ENCODE measurements at places on chromosomes 2 and 18. TPM values are rescaled to one million over a fixed set of nuclear protein-coding genes. Genes with fewer than 3 reads are reported as not detected.

SULT1C4 gene
- total RNA-seq, result 0.15 TPM

KCNS3 gene
- 16.0 TPM for total RNA-seq

ADD2 gene
- total RNA-seq, result 1.4 TPM

CDH7 gene
- not detected for total RNA-seq

C2orf78 gene
- total RNA-seq, result not detected

NYAP2 gene
- total RNA-seq, result not detected

AGXT gene
- not detected for total RNA-seq

RGPD4 gene
- not detected for total RNA-seq

TTL gene
- 46.1 TPM for total RNA-seq

DPYSL5 gene
- not detected for total RNA-seq

SERPINB5 gene
- total RNA-seq, result not detected

SESTD1 gene
- 33.6 TPM for total RNA-seq

ING5 gene
- total RNA-seq, result 11.0 TPM

POTEI gene
- not detected for total RNA-seq

LINC00305 gene
- not detected for total RNA-seq

TET3 gene
- total RNA-seq, result 2.1 TPM

SPATA3 gene
- not detected for total RNA-seq

RIT2 gene
- total RNA-seq, result not detected

TNFAIP6 gene
- 6.6 TPM for total RNA-seq

SH2D6 gene
- total RNA-seq, result not detected
